Daoy (cell line): ENCODE measurements at places on chromosomes 2 and 18. TPM values are rescaled to one million over a fixed set of nuclear protein-coding genes. Genes with fewer than 3 reads are reported as not detected.

- no peak for DNase-seq
Measured at GRCh38 chr2:81551040-81551634, 1246.6 kb upstream of the LRRTM1 start.

DNA sequence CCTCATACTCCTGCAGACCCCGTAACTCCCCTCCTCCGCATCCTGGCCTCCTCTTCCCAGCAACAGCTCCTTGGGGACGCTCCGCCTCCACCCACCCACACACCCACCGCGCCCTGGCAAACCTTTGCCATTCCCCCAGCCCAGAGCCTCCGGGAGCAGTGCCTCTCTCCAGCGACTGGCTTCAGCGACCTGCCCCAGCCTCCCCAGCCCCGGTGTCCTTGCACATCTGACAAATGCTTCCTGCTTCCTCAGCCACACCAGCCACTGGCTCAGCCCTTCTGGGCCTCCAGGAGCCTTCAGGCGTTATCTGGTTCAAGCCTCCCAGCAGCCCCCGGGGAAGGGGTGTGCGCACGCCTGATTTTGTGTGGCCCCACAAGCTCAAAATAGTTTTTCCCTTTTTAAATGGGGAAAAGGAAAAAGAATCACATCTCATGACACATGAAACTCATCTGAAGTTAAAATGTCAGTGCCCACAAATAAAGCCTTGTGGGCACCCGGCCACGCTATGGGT, 14.2 kb downstream of the ESPNL start:
- no peak for DNase-seq

- no peak for DNase-seq
Measured at GRCh38 chr2:200275295-200276013, 31.0 kb upstream of the SPATS2L start.

- no peak for DNase-seq
Measured at GRCh38 chr2:16653799-16654198, 11.8 kb downstream of the CYRIA start.

MBP gene
- 0.21 TPM in 1 of 2 replicates, not detected in the other for total RNA-seq

GAL3ST2 gene
- total RNA-seq, result not detected in 2 replicates
